Colonic mucosa (tissue), 4 donors: ENCODE measurements at places on chromosomes 2 and 18. TPM values are rescaled to one million over a fixed set of nuclear protein-coding genes. Genes with fewer than 3 reads are reported as not detected.

Gene GNLY
- 0.32 TPM for total RNA-seq

Gene TCF23
- total RNA-seq: 0.05 TPM

Gene GEN1
- 13.1 TPM for total RNA-seq

Gene SERPINB10
- total RNA-seq: not detected

Gene GPR35
- total RNA-seq: 92.2 TPM

Gene KLF7
- total RNA-seq: 12.9 TPM

Gene SERTAD2
- total RNA-seq: 11.2 TPM

Gene ANKRD30BL
- total RNA-seq: not detected

Gene CPO
- total RNA-seq: not detected

Gene ASAP2
- 61.7 TPM for total RNA-seq

Gene UGT1A4
- total RNA-seq: 0.93 TPM

Gene RFX8
- total RNA-seq: not detected

Gene DNAJC5G
- not detected for total RNA-seq

Gene DYSF
- 2.4 TPM for total RNA-seq

Gene ALKAL2
- 3.3 TPM for total RNA-seq

Gene SNORC
- total RNA-seq: 39.6 TPM

Gene MC5R
- not detected for total RNA-seq

Gene DSG1
- total RNA-seq: not detected

Gene NPAS2
- 38.3 TPM for total RNA-seq

Gene FAM124B
- 0.37 TPM for total RNA-seq

Gene CCBE1
- total RNA-seq: 3.1 TPM

Gene SETBP1
- 11.8 TPM for total RNA-seq

Gene VWC2L
- total RNA-seq: not detected

Gene KCNG2
- total RNA-seq: not detected

Gene IL18R1
- 3.0 TPM for total RNA-seq

Gene LOXHD1
- not detected for total RNA-seq

Gene RAD51AP2
- total RNA-seq: 0.12 TPM

Gene TP53I3
- 58.8 TPM for total RNA-seq

Gene UGGT1
- total RNA-seq: 56.0 TPM

Gene LAMA3
- 41.3 TPM for total RNA-seq

Gene CRACDL
- total RNA-seq: 22.3 TPM

Gene MFSD6
- 60.9 TPM for total RNA-seq

Gene ALPI
- 27.1 TPM for total RNA-seq

Gene UCN
- 1.0 TPM for total RNA-seq

Gene DOCK10
- total RNA-seq: 13.5 TPM

Gene COLEC11
- 0.47 TPM for total RNA-seq

Gene KCTD18
- total RNA-seq: 8.6 TPM

Gene STARD6
- not detected for total RNA-seq

Gene CCDC178
- total RNA-seq: not detected
